ENCODE measurements at places on chromosomes 5 and 9.

GRCh38 chr5:55914971-55915370 is 63.8 kb downstream of the IL31RA start:
- DNase-seq = no peak

DNA sequence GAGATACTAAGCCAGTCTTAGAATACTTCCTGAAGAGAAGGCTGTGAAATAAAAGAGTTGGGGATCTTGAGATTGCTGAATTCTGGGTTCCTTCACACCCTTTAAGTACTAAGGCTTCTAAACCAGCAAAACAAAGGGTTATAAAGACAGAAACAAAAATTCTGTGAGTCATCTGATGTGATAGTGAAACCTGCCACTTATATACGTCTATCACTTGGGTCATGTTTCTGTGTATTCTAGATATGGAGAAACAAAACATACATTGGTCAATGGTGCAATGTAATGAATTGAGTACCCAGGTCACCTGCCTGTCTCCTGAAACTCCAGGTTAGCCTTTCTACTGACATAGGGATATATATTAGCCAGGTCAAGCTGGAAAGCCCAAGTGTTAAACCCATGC is 319.3 kb upstream of the GRAMD2B start:
- DNase-seq = no peak

DNA sequence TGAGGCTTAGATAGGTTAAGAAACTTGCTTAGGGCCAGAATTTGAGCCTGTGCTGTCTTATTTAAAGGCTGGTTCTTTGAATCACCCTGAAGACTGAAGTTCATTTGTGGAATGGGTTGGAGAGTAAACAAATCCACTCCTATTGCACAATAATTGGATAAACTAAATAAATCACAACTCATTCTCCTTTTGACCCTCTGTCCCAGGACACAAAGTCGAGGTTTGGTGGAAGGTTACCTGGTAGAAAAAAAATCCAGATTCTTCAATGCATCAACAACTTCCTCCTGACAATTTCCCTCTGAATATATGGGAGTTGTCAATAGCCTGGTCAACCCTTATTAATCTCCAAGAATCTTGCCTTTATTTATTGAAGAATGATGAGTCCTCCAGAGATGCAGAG is 28.9 kb downstream of the TBC1D2 start:
- no peak for DNase-seq

GRCh38 chr9:132833550-132834121 is 44.4 kb downstream of the AK8 start:
- DNase-seq = no peak

GRCh38 chr5:147234825-147235635 is at the start of gene STK32A:
STK32A (plus strand) TSS chr5:147235026; CDS start chr5:147239635, 4,609 bp downstream.
- no peak for DNase-seq

DNA sequence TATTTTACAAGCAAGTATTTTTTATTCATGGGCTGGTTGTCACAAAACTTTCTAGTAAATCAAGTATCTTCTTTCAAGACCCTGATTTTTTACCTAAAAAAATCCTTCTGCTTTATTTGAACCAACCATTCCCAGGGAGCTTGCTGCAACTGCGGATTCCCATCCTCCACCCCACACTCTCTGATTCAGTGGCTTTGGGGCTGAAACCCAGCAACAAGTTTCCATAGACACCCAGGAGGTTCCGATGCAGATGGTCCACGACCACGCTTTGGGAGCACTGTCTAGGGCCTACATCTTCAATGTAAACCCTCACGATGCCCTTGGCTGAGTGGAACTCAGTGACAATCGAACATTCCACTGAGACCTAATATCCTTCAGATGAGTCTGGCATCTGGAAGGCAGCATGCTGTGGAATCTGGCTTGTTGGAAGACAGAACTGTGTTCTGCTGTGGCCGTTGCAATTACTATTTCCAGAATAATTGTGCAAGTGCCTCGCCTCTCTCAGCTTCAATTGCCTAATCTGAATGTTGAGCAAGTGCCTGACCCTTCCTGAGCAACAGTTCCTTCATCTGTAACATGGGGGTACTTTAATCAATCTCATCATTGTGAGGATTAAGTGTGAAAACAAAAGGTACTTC is 105.1 kb downstream of the INSYN2B start:
- no peak for DNase-seq

DNA sequence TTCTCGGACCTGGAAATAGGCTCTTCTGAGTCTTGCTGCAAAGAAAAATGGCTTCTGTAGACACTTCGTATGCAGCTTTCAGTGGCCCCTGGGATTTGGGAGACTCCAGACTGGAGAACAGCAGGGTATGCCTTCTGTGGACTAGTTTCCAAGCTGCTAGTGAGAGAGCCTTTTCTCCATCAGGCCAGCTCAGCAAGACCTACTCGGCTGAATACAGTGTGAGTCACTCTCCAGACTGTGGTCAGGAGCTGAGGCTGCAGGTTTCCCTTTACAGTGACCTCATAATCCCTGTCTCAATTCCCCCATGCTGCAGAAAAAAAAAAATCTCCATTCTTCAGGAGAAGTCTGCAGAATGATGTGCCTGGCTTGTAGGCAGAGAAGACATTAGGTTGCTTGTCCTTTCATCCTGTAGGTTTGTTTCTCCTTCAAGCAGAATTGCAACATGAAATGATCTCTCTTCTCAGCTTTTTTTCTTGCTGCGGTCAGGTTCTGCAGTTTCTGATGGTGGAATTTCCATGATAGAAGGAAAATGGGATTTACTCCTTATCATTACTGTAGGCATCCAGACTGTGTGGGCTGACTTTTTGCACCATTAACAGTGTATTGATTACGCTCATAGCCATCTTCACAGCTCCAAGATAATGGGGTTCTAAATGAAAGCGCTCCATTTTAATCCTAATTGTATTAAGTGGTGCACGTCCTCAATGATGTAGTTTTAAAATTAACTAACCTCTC is 78.3 kb upstream of the TNFSF8 start:
- no peak for DNase-seq

DNA sequence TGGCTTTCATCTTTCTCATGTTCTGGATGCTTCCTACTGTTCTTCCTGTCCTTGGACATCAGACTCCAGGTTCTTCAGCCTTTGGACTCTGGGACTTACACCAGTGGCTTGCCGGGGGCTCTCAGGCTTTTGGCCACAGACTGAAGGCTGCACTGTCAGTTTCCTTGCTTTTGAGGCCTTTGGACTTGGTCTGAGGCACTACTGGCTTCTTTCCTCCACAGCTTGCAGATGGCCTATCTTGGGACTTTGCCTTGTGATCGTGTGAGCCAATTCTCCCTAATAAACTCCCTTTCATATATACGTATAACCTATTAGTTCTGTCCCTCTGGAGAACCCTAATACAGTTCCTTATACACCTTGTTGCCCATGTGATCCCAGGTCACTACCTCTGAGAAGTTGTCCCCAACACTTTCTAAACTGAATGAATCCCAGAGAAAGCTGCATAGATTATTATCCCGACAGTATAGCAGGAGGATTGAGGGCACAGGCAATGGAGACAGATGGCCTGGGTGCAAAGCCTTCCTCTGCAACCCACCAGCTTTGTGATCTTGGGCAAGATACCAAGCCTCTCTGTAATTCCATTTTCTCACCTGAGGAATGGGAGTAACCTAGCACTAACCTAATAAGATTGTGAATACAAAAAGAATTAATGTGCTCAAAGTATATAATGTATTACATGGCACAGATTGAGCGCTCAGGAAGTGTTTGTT is 449.6 kb upstream of the BRINP1 start:
- no peak for DNase-seq

- DNase-seq = no peak
Measured at GRCh38 chr5:1013238-1013947, 4.8 kb downstream of the NKD2 start.

GRCh38 chr5:175573493-175574269 is 84.2 kb upstream of the HRH2 start:
- no peak for DNase-seq

DNA sequence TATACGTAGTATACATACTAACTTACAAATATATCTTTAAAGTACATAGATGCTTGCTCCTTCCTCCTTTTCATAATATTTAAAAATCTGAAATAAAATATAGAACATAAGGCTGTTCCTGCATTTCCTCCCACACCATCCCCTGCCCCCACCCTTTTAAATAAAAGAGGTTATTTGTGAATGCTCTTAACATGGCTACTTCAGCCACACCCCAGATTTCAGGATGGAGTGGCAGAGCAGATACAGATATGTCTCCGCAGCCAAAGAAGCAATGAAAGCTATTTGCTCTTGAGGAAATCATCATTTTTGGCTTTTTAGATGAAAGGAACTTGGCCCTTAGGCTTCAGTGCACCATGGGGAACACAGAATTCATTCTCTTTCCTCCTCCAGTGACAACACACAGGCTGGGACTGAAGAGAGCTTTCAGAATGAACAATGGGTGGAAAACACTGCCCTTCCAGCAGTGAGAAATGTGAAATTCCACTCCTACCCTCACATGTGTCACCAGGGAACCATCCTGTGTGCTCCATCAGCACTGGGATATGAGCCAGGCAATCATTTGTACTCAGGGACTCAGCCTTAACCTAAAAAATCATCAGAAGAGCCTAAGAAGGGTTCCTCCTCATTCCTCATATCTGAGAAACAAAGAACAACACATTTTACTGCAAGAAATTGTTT is 134.3 kb downstream of the PPP2R2B start:
- DNase-seq = no peak

- no peak for DNase-seq
Measured at GRCh38 chr9:136054146-136054545, 40.9 kb downstream of the NACC2 start.

- no peak for DNase-seq
Measured at GRCh38 chr9:38035873-38036272, 33.2 kb downstream of the SHB start.

GRCh38 chr5:52915176-52915875 is 73.8 kb upstream of the ITGA2 start:
- no peak for DNase-seq

- DNase-seq = no peak
Measured at GRCh38 chr5:1874348-1874747, 8.4 kb downstream of the IRX4 start.

DNA sequence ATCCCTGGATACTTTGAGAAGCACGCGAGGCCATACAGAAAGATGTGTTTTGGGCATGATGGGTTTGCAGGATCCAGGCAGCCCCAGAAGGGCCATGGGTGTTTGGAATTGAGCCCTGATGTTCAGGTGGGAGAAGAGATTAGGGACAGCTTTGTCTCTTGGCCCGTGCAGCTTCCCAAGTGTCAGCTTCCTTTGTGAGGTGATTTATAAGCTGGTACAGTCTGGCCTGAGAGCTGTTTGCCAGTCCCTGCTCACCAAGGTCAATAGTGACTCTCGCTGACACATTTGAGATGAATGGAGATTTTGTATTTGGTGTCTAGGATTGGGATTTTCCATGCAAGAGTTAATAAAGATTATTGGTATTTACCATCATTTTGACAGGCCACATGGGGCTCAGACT is 165.9 kb downstream of the ICE1 start:
- DNase-seq = no peak

- DNase-seq = no peak
Measured at GRCh38 chr9:22216730-22217172, 207.6 kb upstream of the CDKN2B start.

GRCh38 chr9:120942186-120943001 is 15.8 kb upstream of the TRAF1 start:
- no peak for DNase-seq

DNA sequence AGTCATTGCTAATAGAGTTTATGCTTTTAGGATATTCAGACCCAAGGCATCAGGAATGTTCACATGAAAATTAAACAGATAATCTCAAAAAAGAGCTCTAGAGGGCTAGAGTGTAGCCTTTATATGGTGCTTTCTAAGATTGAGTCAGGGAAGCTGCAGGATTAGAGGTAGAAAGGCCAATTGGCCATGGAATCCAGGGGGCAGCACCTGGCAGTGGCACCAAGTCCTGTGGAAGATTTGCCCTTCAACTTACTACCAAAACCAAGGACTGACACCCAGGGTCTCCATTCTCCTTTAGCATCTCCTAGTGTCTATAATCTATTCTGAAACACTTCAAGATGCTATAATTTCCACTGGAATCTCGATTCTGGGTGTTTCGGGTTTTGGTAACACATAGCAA is 112.4 kb downstream of the ACER2 start:
- DNase-seq = no peak

DNA sequence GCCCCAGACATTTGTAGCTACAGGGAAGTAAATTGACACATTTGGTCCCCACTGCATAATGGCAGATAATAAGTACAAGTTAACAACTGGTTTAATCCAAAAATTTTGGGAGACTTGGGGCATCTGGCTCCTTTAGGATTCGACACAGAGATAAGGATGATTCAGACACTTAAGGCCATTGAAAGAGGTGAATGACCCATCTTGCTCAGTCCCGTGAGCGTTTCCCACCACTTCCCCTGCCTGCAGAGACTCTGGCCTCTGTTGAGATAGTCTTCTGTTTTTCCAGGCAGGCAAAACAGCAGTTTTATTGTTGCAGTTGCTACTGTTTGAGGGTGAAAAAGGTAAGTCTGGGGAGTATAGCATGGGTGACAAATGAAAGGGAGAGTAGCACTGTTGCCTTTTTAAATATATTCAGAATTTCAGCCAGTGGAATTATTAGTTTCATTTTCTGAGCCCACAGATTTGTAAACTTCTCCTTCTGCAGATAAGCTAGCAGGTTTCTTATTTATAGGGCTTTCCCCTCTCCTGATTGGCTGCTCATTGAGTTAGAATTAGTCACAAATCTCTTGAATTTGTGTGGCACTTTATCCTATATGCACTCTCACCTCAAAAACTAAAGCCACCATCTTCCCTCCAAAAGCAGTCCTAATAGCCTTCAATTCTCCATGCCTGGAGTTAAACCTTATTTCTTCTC is 19.3 kb downstream of the ACO1 start:
- no peak for DNase-seq

GRCh38 chr5:128349044-128349858 is 188.8 kb downstream of the FBN2 start:
- no peak for DNase-seq

DNA sequence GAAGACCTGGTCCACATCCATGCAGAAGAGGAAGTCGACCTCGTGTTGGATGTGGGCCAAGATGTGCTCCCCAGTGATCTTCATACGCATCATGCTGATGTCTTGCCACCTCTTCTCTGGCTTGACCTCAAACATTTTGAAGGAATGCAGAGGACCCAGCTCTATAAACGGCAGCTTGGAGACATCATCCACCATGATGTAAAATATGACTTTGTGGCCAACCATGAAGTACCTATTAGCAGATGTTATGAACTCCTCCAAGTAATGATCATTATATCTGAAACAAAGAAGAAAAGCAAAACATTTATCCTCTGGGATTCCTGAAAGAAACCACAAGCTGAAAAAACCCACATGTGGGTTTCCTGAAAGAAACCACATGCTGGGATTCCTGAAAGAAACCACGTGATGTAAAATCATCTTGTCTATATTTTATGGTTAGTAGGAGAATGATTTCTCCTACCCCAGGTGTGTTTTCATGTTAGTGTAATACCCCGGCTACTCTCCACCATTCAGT is 52.3 kb downstream of the GGTA1 start:
- no peak for DNase-seq

DNA sequence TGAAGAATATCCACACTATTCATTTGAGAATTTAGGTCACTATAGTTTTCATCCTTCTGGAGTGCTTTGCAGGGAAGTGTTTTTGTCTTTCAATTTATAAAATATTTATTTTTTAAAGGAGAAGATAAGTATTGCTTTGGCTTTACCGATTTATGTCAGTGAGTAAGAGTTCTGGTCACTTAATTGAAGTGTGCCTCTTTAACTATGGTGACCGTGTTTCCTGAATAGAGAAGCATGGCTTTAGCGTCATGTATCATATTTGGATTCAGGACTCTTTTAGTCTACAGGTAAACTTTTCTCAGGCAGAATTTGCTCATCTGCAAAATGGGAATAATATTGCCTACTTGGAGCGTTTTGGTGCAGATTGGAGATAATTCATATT is 902 bp downstream of the BDP1 start:
- DNase-seq = no peak

GRCh38 chr5:65946198-65946745 is 19.9 kb downstream of the ERBIN start:
- DNase-seq = no peak

Measured in stimulated activated CD4-positive, alpha-beta T cell treated with anti-CD3 and anti-CD28 coated beads, TNF-alpha, amount 100 ng/mL, for 1 hour (primary cell).